Adrenal gland (tissue), 19 donors: ENCODE measurements at places on chromosomes 2 and 18. TPM values are rescaled to one million over a fixed set of nuclear protein-coding genes. Genes with fewer than 3 reads are reported as not detected.

GRCh38 chr2:28461056-28461455 is 34.8 kb upstream of the PLB1 start:
- no peak for DNase-seq

DNA sequence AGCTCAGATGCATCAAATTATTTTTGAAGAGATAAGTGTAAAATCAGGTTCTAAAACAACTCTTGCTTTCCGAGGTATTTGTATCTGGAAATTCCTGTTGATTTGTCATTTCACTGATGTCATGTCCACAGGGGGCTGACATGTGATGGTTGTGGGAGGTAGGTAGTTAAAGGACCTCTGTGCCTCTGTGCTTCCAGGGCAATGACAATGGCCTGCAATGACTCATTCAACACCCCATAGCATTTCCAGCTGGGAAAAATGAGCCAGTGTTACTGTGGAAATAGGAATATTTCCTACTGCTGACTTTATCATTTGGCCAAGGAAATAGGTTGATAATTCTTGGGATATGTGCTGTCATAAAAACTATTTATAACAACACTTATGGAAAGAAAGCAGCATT is 86.2 kb upstream of the CCDC195 start:
- no peak for DNase-seq

NOSTRIN gene
- 49.9 TPM for polyA plus RNA-seq

AQP4 gene
- 0.07 TPM for polyA plus RNA-seq

TRIM43B gene
- polyA plus RNA-seq: not detected
